OCI-LY7 (cell line): ENCODE measurements at places on chromosomes 2 and 18.

DNA sequence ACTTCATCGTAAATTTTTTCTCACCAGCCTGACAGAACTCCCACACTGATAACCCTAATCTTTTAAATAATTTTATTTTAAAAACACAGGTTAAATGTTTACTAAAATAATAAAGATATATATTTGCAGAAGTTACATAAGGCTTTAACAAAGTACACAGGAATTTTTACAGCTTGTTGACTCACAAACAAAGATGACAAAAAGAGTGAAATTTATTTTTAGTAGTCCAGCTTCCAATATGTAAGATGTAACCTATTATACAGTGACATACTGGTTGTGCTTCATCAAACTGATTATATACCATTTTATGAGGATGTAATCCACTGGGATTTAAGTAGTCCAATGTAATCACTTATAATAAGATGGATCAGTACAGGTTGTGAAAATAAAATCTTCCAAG, 348.9 kb upstream of the SLC39A10 start:
- no peak for DNase-seq

GRCh38 chr2:15835991-15836688, 104.2 kb upstream of the MYCN start:
- DNase-seq = no peak

GRCh38 chr2:70851704-70852103, 16.1 kb upstream of the CD207 start:
- DNase-seq = no peak

DNA sequence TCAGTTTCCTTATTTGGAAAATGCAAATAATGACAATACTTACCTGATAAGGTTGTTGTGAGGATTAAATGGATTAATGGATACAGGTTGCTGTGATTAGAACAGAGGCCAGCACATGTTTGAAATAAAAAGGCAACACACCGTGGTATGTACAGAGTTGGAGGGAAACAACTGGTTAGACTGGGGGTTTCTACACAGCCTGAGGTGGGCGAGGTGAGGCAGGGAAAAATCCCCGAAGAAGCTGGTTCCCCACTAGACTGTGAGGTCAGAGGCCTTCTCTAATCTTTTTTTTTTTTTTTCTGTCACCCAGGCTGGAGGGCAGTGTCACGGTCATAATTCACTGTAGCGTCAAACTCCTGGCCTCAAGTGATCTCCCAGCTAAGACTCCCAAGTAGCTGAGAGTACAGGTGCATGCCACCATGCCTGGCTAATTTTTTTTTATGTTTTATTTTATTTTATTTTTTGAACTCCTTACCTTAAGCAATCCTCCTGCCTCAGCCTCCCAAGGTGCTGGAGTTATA, 1.2 kb upstream of the E2F6 start:
- DNase-seq = no peak

DNA sequence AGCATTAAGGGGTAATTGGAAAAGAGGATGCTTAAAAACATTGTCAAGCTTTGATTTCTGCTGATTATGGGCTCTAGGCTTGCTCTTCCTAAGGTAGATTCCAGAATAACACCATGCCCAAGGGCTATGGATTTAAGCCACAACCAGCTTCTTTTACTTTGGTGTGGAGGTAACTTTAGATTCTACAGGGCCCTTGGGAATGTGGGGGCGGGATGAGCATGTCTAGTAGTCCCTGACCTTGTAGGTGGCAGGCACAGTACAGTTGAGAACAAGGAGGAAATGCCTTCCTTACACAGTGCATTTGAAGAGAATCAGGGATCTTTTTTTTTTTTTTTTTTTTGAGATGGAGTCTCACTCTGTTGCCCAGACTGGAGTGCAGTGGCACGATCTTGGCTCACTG, 364.2 kb downstream of the NYAP2 start:
- DNase-seq = no peak

GRCh38 chr2:122808286-122808969, 1053.0 kb downstream of the TSN start:
- DNase-seq = no peak

- DNase-seq = no peak
Observed at GRCh38 chr18:34875150-34875549, 165.1 kb downstream of the DTNA start.
